ENCODE measurements at places on chromosomes 1 and 21. TPM values are rescaled to one million over a fixed set of nuclear protein-coding genes. Genes with fewer than 3 reads are reported as not detected.

DNA sequence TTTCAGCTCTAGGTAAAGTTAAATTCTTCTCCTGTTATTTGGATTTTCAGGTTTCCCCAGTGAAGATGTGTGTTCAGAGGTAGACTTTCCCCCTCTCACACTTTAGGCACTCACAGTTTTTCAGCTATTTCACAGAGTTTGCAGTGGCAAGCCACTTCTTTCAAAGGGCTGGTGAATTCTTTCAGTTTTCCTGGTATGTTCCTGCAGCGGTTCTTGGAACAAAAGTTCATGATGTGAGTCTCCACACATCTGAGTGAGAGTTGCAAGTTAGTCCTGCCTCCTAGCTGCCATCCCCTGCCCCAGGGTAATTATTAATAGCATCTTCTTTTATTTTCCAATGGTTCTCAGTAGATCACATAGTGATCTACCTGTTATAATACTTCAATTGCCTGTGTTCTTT is 27.3 kb upstream of the CD84 start:
- no peak for DNase-seq

GRCh38 chr21:38734646-38735365 is 70.9 kb upstream of the ETS2 start:
- DNase-seq: no peak

DNA sequence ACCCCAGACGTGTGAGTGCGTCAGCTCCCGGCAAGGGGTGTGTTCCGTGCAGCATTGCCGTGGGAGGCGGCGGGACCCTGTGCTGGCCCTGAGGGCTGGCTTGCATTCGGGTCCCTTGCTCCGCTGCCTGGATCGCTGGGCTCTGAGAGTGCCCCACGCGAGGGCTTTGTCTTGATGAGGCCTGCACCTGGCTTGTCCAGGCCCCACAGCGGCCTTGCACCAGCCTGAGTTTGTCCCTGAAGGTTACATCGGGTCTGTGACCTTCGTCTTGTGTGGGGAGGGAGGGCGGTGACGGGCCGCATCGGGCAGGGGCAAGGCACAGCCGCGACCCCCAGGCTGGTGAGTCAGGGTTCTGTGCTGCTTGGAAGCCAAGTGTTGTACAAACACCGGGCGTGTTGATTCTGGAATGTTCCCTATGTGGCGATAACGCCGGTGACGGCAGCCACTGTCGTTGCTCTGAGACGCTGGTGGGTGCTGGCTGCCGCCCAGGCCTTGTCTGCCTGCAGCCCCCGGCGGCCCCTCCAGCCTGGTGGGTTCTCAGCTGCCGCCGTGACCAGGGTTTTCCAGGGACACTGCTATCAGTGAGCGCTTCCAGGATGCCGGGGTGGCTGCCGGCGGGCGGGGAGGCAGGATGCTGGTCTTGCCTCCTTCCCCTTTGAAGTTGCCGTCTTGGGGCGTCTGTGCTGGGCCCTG is 42.9 kb downstream of the SLX9 start:
- no peak for DNase-seq

DNA sequence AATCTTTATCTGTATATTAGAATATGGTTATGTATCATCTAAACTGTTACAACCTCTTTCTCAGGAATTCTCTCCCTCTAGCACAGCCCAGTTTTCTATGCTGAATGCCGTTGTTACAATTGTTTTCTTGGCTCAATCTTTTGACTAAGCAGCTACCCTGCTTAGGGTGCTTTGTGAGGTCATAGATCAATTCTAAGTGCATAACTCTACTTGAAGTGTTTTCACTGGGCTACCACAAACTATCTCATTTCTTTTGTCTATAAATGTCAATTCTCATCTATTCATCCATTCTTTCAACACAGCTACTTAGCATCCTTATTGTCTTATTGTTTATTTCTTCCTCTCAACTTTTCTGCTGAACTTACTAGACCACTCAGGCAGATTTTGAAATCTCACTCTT is 77.1 kb downstream of the CEP350 start:
- DNase-seq: no peak

TMPRSS2 gene
- total RNA-seq: 27.1 TPM

All from urinary bladder (tissue), 4 donors.